Fibroblast of mammary gland (primary cell): ENCODE measurements at places on chromosomes 4 and X.

GRCh38 chr4:69104719-69105275, 8.5 kb downstream of the UGT2B7 start:
- no peak for DNase-seq

GRCh38 chr4:6892909-6893202, 16.8 kb upstream of the TBC1D14 start:
- no peak for DNase-seq

GRCh38 chr4:55269995-55270394, 76.0 kb upstream of the SRD5A3 start:
- no peak for DNase-seq

DNA sequence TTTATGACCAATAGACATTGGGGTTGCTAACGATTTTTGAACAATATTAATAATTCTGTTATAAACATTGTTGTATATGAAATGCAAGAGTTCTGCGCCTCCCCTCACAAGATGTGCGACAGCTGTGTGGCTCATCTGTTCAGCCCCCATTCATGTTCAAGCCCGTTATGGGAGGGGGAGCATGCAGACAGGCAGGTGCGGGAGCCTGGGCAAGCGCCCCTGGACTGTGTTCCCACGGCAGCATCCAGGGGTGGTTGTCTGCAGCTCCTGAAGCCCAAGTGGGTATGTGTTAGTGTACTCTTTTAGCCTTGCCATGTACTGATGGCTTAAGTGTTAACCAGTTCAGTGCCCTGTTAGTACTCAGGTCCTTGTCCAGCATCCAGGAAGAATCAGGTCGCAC, 34.6 kb downstream of the UGT2A3 start:
- DNase-seq = no peak

DNA sequence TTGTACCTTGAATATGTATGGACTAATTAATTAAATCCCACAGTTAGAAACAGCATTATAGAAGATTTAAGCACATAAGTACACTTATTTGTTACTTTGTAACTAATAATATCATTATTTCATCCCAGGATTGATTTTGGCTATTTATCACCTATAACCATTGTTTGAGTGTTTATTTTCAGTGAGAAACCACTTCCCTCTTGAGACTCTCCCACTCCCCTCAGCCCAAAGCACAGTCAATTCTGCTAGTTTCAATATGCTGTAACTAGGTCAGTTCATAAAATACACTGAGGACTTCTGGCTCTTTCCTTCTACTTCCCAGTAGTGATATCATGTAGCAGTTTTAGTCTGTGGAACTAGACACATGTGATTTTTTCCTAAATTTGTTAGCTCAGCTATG, 16.3 kb downstream of the OFD1 start:
- no peak for DNase-seq

DNA sequence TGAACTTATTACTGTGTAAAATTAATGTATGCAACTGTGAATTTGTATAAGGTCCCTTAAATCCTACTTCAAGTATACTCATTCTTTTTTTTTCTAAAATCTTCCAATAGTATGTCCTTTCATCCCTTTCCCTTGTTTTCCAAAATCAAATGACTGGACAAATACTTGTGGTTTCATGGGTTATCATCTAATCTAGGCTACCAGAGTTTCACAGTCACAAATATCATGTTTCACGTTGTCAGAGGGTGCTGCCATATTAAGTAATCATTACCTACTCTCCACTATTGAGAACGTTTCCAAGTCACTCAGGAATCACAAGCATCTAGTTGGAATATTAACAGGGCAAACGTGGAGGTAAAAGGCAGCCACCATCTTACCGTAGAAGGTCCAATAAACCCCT, 1235.0 kb upstream of the TENM3 start:
- DNase-seq = peak; percentile 27

DNA sequence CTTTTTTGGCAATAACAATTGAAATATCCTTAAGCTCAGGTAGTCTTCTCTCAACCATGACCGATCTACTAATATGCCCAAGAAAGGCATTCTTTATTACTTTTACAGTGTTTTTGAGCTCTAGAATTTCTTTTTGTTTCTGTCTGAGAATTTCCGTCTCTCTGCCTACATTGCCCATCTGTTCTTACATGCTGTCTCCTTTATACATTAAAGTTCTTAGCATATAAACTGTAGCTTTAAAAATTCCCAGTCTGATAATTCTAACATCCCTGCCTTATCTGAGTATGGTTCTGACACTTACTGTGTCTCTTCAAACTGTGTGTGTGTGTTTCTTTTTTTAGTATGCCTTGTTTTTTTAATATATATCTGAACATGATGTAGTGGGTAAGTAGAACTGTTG, 658.1 kb downstream of the GRID2 start:
- DNase-seq = no peak

- DNase-seq = no peak
Measured at GRCh38 chrX:37690119-37690518, 4.5 kb downstream of the XK start.

GRCh38 chrX:71546879-71547278, 14.0 kb downstream of the OGT start:
- DNase-seq = no peak

DNA sequence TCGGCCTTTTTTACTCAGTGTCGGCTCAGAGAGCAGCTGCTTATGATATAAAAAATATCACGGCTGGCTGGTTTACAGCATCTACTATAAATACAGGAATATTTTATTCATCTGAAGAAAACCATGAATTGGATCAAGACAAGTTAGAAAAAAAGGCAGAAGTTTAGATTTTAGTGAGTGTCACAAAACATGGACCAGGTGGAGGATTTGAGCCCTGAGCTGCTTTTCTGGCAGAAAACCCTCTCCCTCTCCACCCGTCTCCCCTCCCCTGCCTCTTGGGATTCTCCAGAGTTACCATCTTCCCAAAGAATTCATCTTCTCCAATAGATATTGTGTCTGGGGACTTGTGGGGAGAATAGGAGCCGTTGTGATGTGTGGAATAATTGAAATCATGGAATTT, 142.8 kb upstream of the RAI2 start:
- DNase-seq = no peak

DNA sequence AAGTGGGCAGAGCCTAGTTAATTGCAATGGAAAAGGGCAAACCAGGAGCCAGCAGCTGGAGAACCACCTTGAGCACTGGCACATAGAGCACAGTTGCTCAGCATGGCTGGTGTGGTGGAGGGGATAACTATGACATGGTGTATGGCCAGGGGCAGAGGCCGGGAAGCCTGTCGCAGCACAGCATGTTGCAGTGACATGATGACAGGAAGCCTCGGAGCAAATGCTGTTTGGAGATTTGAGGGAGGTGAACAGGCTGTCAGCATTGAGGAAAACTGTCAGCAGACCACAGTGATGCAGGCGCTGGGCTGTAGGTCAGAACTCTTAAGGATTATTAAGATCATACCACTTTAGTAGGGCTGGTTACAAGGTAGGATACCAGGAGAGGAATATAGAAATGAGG, 228.7 kb downstream of the CBR4 start:
- DNase-seq = no peak

GRCh38 chr4:95984081-95984480, 144.2 kb downstream of the PDHA2 start:
- DNase-seq = no peak

DNA sequence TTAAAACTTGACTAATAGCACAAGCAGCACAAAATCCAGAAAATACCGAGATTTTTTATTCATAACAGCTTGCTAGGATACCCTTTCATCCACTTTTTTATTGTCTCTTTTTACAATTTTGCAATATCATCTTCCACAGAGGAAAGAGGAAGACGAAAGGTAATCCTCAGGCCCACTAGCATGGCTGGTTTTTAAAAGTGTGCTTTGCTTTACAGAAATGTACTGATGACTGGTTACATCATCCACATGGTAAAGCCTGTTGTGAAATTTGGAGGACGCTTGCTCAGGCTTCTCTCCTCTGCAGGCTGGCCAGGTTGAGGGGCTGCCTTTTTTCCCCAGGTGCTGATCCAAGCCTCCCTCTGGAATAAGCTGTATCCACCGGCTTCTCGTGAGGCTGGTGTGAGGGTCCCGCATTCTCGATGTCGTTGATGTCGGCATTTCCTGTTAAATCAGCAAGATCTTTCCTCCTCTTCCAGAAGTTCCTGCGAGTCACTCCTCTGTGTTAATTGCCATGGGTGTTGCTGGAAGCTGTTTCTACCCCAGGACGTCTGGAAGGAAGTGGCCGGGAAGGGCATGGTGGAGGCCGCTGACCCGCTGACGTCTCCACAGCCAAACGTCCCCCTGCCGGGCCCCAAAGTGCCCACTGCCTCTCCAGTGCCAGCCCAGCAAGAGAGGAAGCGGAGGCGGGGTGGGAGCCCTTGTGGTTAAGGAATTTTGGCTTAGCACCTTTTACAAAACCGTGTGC, 5.8 kb upstream of the DGKQ start:
- peak; percentile 56 for DNase-seq

- DNase-seq = peak; percentile 20
Measured at GRCh38 chrX:118621081-118621759, 106.2 kb upstream of the IL13RA1 start.

DNA sequence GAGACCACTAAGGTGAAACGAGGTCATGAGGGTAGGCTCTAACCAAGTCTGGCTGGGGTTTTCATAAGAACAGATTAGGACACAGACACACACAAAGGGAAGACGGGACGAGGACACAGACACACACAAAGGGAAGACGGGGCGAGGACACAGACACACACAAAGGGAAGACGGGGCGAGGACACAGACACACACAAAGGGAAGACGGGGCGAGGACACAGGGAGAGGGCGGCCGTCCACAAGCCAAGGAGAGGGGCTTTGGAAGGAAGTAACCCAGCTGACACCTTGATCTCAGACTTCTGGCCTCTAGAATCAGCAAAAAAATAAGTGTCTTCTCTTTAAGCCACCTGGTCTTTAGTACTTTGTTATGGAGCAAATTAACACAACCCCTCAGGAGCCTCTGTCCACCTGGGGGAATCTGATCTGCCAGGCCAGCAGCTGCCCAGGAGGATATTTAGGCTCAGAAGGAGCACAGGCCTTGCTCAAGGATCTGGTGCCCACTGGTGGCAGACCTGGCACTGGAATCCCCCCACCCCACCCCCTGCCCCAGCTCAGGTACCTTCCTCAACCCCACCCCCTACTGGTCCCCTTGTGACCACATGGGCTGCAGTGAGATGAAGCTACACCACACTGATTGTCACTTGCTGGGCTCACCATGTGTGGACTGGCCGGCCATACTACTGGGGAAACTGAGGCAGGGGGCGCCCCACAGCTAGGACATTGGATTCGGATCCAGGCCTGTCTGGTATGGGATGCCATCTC, 2.8 kb downstream of the ABLIM2 start:
- no peak for DNase-seq

- peak; percentile 20 for DNase-seq
Measured at GRCh38 chr4:165190591-165191347, 16.6 kb upstream of the KLHL2 start.

GRCh38 chr4:176453079-176453478, 133.3 kb downstream of the SPCS3 start:
- DNase-seq = no peak

DNA sequence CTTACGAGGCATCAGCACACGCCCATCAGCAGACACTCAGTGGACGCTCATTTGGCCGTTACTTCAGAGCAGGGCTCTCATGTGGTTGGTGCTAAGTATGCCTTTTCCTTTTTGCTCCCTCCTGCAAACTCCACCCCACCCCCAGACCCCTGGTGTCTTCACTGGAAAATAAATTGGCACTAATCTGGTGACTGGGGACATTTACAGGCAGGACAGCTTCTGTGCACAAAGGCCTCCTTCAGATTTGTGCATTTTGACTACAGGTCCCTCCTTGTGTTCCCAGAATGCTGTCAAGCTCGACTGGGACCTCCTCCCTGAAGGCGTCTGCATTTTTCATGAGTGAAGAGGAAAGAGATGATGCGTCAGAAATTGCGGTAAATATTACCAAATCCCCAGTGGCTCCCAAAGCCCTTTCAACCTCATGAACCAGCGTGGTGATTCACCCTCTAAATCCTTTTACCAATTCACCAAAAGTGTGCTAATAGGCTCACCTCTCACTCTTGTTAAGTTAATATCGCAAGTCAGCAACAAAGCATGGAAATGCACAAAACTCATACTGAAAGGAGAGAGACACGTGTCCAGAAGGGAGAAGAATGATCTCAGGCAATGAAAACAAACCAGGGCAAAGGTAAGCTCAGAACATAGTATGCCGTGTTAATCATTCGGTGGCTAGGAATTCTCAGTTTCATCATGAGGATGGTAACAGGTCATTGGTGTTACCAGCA, 119.0 kb downstream of the NKX6-1 start:
- peak; percentile 90 for DNase-seq

DNA sequence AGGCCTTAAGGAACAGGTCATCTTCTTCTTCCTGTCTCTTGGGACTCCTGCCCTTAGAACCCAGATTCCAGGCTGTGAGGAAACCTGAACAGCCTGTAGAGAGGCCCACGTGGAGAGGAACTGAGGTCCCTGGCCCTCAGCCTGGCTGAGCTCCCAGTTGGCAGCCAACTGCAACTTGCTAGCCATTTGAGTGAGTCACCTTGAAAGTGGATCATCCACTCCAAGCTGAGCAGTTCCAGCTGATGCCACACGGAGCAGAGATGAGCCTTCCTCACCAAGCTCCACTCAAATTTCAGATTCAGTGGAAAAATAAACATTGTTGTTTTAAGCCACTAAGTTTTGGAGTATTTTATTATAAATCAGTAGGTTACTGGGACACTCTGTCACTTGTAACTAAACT, 392.5 kb downstream of the BCOR start:
- DNase-seq = peak; percentile 91

DNA sequence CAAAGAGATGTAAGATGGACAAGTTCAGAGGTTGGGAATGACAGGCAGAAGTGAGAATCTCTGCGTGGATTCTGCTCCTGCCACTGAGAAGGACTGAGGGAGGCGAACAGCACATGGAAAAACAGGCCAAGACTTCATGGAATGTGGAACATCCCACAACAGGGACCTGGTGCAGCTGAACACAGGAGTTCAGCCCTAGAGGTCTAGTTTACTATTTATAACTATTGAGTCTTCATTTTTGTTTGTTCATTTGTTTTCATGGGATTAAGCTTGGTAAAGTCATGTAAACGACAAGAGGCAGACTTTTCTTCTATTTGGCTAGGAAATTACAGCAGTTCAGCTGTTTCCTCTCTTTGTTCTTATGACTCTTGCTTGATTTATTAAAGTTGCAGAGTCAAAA, 234.5 kb downstream of the MAML3 start:
- peak; percentile 49 for DNase-seq

DNA sequence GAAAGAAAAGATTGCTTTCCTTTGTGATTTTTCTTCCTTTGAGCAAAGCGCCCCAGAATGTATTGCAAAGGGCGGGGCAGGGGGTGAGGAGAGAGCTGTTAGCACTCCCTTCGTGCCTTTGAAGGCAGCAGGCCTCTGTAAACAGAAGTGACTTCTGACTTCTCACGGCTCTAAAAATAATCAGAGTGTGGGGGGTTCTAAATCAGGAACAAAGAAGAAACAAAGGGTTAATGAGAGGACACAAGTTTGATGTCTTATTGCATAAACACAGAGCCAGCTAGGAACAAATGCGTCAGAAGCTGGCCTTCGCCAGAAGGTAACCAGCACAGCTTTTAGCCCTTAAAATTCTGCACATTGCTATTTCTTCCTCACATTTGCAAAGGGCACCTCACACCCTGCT, 626.2 kb downstream of the MID1IP1 start:
- DNase-seq = peak; percentile 70

GRCh38 chr4:7649741-7650531, 215.2 kb upstream of the PSAPL1 start:
- peak; percentile 95 for DNase-seq
